Stimulated activated CD8-positive, alpha-beta memory T cell treated with anti-CD3 and anti-CD28 coated beads, Interleukin-2, amount 100 ng/mL, for 1 hour (primary cell): ENCODE measurements at places on chromosomes 16 and 17.

DNA sequence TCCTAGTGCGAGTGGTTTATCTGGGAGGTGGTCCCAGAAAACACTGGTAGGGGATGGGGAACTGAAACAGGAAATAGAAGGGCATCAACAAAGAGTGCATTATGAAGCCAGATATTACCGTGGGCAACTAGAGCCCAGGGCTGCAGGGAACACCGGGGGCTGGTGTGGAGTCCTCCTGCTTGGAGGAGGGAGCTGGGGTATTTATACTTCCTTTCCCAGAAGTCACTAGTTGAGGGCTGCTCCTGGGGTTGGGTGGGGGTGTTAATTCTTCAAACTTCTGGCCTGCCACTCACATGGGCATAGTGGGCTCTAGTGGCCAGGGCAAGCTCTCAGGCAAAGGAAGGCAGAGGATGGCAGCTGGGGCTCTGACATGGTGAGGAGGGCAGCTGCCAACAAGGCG, 14.7 kb downstream of the LAT start:
- DNase-seq: no peak

DNA sequence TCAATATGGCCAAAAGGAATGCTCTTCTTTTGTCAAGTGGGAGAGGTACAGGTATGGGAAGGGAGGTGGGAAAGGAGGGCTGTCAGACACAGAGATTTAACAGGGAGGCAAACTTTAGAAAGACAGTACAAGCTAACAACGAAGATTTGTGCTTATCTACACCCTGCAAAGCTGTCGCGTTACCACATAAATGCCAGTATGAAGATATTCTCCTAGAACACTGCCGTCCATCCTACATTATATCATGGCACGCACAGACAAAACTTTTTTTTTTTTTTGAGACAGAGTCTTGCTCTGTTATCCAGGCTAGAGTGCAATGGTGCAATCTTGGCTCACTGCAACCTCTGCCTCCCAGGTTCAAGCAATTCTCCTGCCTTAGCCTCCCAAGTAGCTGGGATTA, 50.6 kb downstream of the STH start:
- DNase-seq: no peak

- DNase-seq: no peak
Measured at GRCh38 chr16:72072514-72073342, 9.7 kb downstream of the HPR start.

GRCh38 chr17:53129863-53130262, 692.9 kb upstream of the KIF2B start:
- no peak for DNase-seq

- DNase-seq: no peak
Measured at GRCh38 chr16:68183046-68183445, 52.9 kb downstream of the ESRP2 start.

DNA sequence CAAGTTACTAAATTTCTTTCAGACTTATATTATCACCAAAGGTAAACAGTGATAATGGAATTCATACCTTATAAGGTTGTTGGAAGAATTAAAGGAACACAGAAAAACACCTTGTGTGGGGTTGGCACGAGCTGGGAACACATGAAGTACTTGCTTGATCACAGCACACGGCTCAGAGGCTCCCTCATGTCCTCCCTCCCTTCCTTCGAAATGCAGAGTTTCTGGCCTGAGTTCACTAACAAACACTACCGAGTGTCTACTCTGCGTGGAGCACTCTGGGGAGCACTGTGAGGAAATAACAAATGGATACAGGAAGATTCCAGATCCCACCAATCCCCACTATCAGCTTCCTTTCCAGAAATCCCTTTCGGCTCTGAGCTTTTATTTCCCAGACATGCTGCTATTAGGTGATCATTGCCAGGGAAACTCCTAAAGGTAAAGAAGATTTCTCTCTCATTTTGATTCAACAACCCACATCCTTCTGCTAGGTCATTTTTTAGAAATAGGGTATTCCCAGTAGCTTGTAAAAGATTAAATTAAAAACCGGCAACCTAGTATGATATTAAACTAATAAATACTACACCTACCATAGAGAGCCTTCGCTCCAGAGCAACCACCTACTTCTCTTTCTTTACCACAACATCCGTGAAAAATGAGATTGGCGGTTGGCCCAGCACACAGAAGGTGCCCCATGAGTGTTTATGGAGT, 6.1 kb upstream of the HNF1B start:
- DNase-seq: no peak

DNA sequence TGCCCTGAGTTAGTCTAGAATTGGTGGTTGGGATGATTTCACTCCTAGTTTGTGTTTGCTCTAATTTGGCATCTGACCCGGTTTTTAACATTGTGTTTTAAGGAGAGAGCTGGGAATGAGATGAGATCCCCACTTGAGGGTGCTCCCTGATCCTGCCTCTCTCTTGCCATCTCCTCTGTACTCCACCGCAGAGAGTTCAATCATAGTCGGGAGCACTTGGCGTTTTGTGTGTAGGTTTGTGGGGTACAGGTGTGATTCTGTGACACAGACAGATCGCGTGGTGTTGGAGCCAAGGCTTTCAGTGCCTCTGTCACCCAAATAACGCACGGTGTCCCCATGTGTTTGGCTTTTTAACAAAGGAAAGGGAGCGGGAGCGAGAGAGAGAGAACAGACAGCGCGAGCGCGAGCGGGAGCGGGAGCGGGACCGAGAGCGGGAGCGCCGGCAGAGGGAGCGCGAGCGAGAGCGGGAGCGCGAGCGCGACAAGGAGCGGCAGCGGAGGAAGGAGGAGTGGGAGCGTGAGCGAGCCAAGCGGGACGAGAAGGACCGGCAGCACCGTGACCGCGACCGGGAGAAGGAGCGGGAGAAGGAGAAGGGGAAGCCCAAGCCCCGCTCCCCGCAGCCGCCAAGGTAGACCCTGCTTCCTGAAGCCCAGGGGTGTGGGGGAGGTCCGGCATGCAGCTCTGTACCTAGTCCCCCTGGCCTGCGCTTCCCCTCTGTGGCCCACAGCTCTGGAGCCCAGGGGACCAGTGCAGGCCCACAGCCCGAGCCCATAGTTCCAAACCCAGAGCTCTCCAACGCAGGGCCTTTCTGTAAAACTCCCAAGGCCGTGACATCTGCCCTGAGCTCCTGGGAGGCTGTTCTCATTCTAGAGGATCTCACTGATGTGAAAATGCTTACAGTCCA, 27.2 kb upstream of the IL17C start:
- no peak for DNase-seq

GRCh38 chr17:5354310-5354709, 65.2 kb downstream of the NUP88 start:
- DNase-seq: no peak

DNA sequence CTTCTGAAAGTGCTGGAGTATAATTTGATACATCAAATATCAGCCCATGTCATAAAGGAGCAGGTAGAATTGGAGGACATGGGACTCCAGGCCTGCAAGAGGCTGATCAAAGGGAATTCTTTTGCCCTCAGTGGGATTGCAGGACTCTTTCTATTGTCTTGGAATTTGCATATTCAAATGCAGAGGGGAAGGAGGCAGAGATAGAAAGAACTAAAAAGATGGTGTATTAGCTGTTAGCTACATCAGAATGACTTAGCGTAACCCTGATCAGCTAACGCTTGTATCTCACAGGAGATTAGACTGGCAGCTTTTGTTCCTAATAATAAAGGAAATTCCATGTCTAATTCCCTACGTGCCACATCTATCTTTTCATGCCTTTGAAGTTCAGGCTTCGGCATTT, 1014.7 kb upstream of the RBFOX1 start:
- no peak for DNase-seq

DNA sequence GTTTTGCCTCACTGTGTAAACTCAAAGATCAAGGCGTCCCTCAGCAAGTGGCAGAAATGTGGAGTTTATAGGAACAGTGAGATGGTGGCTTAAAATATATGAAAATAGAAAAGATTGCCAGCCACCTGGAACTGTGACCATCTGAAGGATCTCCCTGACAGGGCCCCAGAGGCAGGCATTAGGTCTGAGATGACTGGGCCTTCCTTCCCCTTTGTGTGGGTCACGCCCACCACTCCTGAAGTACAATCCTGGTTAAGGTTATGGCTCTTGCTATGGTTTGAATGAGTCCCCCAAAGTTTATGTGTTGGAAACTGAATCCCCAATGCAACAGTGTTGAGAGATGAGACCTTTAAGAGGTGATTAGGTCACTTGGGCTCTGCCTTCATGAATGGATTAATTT, 6.4 kb downstream of the ST6GALNAC2 start:
- DNase-seq: no peak

DNA sequence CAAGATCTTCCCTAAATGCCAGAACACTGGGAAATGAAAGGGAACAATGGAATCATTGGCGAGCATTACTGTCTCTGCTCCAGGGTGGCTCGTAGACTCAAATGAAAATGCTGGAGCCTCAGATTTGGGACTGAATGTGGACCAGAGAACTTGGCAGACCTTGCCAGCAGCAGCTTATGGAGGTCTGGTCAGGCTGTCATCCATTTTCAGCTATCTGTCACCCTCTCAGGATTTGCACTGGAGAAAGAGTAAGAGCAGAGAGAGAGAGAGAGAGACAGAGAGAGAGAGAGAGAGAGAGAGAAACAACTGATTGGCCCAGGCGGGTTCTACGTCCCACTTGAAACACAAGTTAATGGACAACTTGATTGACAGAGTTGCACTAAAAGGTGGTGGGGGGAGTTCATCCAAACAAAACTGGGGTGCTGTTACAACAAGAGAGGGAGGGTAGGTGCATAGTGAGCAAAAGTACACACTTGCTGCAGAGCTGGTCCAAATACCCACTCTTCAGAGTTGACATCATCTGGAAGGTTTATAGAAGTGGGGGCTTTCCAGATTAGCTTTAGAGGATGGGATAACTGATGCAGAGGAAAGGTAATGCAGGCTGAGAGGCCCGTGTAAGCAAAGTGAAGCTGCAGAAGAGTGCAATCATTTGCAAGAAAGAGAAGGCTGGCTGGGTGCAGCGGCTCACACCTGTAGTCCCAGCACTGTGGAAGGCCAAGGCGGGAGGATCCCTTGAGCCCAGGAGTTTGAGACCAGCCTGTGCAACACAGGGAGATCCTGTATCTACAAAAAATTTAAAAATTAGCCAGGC, 16.5 kb upstream of the NSMCE1 start:
- no peak for DNase-seq

DNA sequence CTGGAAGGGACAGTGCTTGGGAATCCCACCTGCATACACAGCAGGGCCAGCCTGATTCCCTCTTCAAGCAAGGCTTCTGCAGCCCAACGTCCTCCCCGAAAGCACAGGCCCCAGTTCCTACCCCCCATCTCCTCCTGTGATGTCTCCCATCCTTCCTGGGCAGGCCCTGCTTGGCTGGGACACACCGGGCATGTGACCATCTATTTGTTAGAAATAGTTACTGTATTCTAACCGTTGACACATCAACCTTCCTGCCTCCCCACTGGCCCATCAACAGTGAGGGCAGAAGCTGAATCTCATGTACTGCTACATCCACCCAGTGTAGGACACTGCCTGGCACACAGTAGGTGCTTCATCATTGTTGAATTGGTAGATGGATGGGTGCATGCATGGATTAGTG, 10.7 kb downstream of the PRR29 start:
- no peak for DNase-seq

DNA sequence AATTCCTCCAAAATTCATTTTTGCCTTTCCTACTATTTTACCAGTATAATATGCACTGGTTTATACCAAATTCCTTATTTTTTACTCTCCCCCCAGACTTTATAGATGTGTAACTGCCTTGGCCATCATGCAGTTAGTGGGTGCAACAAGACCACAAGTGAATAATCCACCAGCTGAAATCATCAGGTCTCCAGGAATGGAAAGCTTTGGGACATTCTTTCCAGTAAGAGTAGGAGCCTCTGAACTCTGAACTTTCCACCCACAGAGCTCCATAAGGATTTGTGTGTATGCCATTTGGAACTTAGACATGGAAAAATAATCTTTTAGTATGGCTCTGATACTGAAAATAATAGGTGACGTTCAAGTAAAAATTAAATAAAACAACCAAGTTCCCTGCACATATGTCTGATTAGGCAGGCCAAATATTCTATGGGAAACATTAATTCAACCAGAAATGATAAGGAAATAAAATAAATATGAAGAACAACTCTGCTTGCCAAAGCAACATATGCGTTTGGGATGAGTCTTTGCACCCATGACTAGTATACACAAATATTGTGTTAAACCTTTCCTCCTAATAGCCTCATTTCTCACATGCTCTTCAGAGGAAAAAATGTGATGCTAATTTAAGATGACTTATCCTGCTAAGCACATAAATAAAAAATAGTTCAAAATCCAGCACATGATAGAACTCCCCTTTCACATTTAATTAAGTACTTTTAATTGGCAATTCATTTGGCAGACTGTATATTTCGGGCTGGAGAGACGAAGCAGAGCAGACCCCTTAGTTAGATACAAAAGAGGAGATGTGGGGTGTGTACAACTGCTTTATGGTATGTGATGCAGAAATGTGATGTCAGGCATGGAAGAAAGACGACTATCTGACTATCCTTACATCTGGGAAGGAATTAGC, 11.6 kb upstream of the LYRM9 start:
- no peak for DNase-seq

DNA sequence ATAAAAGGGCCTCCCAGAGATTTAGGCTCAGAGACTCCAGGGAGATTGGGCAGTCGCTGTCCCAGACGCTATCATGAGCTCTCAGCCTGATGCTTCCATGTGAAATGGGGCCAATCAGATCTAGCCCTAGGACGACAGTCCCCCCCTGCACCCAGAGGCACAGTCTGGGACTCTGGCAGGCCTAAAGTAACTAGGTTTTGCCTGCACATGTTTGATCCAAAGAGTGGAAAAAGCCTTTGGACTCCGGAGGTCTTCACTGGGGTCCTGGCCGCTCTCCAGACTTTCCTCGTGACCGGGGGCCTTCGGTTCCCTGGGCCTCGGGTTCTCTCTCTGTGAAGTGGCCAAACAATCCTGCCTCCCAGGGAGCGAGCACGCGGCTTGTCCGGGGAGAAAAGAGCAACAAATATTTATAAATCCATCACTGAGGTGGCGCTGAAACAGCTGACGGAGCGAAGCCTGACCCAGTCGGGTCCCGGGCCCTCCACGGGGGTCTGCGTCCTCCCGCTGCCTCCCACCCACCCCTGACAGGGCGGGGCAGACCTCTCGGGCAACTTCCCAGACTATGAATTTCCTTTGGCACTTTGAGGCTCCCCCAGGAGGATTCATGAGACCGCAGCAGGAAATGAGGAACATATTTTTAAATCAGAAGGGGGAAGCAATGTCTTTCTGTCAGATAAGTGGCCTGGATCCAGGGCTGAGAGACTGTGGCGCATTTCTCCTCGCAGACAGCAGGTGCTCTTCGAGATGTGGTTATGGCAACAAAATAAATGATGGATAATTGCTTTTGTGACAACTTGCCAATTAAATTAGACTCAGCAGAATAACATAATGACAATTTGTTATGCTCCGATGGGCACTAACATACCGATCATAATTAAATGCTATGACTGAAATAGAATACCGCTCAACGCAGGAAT, 38.9 kb downstream of the MRPS23 start:
- no peak for DNase-seq

GRCh38 chr16:7313170-7313569, 19.5 kb upstream of the RBFOX1 start:
- DNase-seq: no peak
